ENCODE measurements at places on chromosomes 6 and 20.

GRCh38 chr6:112337209-112337638 lies 9.9 kb upstream of the RFPL4B start:
- no peak for DNase-seq

- DNase-seq, result no peak
Observed at GRCh38 chr6:151131324-151132007, 108.3 kb upstream of the AKAP12 start.

DNA sequence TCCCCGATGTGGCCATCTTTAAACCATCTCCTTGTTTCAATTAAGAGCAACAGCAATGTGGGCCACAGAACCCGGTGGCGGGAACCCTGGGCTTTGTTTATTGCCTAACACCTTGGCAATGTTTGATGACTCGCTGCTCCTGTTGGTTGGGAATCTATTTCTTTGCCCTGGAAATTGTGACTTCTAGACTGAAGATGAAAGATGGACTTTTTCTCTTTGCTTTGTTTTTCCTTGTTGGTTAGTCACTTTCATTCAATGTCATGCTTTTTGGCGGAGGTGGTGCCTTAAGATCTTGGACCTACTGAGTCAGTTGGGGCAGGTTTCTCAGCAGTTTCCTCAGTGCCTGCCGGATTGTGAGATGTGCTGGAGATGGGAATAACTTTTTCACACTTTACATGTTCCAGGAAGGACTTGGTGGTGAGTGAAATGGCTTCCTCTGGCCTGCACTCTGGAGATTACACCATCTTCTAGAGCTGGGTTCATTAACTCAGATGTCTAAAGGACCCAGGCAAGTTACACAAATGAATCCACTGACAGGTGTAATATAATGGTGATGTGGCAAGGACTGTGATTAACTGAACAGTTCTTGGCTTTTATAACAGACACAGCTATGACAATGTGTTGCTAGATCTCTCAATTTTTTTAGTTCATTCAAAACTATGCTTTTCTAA lies 56.3 kb downstream of the TSHZ2 start:
- DNase-seq, result no peak

DNA sequence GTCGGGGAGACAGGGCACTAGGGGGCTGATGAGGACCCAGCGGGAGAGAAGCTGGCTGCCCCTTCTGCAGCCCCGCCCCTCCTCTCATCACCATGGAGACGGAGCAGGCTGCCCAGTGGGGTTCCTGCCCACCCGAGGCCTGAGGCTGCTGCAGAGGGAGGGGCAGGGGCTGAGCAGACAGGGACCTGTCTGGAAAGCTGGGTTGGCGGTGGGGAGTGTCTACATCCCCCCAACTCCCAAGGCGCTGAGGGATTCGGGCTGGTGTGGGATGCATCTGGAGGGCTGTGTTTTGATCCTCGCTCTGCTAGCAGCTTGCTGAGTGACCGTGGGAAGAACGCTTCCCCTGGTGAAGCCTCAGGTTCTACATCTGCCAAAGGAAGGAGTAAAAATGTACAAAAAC lies 1.2 kb upstream of the BPI start:
- DNase-seq, result no peak

DNA sequence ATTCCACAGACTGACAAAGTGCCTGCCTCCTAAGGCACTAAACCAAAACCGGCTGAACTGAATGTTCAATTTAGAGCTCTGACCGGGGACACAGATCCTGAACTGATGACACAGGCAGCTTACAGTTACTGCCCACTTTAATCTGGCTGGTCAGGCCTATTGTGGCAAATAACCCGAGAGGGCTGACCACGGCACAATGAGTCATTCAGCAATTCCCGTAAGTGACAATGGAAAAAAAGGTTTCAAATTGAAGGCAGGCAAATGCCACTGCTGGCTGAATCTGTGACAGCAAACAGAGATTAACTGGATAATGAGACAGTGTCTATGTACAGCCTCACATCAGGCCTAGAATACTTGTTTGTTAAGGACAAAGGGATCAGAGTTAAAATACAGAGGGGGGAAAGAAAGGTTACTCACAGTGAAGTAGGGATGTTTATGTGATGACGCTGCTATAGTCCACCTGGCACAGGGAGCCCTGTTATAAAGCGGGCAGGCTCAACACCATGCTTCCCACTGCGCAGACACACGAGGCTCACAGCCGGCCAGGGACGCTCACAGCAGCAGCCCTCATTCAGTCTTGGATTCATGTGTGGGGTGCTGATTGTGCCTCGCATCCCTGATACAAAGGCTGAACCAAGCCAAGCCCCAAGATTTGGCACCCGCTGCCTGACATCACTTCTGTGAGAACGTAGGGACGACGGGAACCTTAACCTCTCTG lies 54.4 kb downstream of the RTN4IP1 start:
- no peak for DNase-seq

DNA sequence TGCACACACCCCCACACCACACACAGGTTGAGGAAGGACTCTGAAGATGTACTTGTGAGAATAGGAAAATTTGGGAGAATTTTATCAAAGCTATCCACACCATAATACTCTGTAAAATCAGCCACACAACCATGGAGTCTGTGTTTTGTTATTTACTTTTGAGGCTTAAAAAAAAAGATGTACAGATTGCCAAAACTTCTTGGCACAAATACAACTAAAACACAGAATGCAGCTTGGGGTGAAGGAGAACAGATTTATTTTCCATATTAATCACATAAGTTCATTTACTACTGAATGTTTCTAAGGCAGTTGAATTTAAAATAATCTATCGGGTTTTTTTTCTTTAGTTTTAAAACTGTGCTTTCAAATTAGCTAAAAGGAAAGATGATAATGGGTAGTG lies 32.8 kb upstream of the KCNQ5 start:
- DNase-seq, result no peak
